ENCODE measurements at places on chromosomes 4 and X.

DNA sequence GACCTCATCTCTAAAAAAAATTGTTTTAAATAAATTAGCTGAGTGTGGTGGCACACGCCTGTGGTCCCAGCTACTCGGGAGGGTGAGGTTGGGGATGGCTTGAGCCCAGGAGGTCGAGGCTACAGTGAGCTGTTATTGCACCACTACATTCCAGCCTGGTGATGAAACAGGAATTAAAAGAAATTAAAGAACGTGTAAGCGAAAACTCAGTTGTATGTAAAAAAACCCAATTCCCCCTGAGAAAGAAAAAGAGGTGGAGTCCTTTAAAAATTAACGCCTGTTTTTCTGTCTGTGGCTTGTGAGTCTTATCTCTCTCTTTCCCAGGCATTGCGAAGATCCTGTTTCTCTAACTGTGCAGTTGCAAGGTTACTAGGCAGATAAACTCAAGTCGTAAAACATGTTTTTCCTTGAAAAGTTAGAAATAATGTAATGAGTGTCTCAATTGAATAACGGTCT is 22.1 kb downstream of the EPGN start:
- no peak for DNase-seq

DNA sequence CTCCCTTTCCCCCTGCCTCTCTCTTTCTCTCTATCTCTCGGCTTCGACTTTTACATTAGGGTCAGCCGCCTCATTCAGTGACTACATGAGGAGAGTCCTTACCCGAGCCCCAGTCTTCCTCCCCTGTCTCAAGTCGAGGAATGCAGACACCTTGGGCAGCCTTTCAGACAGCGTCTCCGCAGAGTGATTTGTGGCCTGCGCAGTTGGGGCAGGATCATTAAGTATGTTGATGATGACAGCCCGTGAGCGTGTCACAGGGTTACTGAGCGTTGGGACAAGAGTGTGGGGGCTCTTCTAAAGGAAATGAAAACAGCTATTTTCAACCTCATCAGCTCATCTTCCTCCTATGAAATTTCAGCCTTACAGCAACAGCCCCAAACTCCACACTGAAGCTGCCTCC is 312.1 kb upstream of the GATB start:
- no peak for DNase-seq

- no peak for DNase-seq
Measured at GRCh38 chrX:32137525-32137924, 1065.7 kb upstream of the FTHL17 start.

DNA sequence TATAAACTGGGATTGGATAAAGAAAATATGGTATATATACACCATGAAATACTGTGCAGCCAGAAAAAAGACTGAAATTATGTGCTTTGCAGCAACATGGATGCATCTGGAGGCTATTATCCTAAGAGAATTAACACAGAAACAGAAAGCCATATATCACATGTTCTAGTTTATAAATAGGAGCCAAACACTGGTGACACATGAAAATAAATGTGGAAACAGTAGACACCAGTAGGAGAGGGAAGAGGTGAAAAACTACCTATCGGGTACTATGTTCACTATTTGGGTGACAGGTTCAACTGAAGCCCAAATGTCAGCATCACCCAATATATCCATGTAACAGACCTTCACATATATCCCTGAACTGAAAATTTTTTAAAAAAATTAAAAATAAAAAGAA is 725.1 kb downstream of the C4orf33 start:
- DNase-seq = no peak

GRCh38 chr4:139243448-139244365 is 36.3 kb downstream of the MGARP start:
- no peak for DNase-seq

DNA sequence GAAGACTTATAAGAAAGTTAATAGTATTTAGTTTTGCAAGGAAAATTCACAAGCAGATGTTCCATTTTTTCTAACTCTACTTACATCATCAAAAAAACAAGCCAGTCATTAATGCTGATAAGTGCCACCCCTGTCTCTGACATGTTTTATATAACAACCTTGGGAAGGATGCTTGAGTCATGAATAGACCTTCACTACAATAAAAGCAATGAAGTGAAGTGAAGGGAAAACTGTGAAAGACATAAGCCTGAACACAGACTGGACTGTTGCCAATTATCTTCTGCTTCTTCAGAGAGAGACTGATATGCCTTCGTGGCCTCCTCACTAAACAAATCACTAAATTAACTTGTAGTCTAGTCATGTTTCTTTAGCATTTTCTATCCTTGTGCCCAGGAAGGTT is 353.2 kb downstream of the PDHA2 start:
- no peak for DNase-seq

DNA sequence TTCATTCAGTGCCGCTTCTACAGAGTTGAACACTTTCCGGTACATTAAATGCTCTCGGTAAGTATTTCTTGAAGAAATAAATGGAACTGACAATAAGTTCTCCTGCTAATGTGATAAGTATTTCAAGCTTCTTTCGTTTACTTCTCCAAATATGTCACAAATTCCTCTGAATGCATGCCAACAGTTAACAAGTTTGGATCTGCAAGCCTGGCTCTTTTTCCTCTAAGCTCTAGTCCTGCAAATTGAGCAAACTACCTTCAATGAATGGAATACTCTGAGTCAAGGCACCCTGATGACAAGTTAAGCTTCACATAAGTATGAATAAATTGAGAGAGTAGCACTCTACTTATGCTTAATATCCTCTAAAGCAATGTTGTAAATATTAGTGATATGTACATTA is 403.6 kb downstream of the PDGFC start:
- no peak for DNase-seq

DNA sequence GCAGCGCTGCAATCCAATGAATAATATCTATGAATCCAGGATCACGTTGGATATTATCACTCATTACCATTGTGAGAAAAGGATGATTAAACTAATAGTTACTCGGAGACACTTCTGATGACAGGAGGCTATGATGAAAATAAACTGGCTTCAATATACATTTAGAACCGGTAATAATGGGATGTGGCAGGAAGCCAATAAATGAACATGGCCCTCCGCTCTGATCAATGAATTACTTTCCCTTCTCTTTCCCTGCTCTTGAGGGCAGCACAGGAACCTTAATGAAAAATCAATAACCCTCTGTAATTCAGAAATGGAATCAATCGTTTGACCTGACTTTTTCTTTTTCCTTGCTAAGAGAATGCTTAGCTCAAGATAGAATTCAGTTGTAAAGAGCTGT is 103.9 kb upstream of the PAQR3 start:
- no peak for DNase-seq

- DNase-seq = no peak
Measured at GRCh38 chr4:93184053-93184452, 644.5 kb upstream of the ATOH1 start.

GRCh38 chrX:136728393-136728792 is 52.3 kb downstream of the ARHGEF6 start:
- no peak for DNase-seq

- DNase-seq = no peak
Measured at GRCh38 chr4:69785211-69785831, 24.9 kb upstream of the SULT1B1 start.

DNA sequence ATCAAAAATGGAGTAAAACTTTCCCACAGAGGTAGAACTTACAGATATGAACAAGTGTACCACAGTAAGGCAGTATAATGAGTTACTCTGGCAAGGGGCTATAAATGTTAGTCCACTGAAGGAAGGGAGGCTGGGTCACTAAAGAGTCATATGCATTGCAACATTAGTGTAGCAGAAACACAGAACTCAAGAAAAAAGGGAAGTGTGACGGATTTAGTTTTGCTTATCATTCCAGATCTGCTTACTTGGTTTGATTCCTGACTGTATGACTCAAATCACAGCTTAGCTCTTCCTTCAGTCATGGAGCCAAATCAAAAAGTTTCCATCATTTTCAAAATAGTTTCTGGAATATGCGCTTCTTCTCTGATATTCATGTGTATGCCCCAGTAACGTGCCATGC is 148.7 kb downstream of the FSTL5 start:
- no peak for DNase-seq

DNA sequence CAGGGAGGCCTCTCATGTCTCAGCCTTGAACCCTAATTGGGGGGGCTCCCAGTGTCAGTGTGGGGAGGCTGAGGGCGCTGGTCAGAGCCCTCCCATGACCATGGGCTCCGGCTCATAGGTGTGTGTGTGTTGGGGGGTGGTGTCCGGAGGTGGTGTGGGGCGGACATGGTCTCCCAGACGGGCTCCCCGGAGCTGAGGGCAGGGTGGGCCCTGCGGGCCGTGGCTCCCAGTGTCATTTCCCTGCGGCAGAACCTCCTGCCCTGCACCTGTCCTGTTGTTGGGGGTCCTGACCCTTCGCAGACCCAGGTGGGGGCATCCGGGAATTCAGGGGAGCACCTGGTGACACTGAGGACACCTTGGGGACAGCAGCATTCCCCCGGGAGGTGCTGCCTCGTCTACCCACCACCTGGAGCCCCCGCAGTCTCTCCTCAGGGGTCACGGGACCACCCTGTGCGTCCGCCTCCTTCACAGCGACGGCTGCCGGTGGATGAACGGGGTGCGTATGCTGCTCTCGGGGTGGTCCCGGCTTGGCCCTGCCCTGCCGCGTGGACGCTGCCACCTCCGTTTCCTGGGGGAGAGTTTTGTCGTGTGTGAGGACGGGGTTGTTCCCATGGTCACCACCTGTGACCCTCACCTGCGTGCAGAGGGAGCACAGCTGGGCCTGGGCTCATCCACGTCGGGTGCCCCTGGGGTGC is 14.5 kb upstream of the GTPBP6 start:
- no peak for DNase-seq

- no peak for DNase-seq
Measured at GRCh38 chrX:100379388-100379986, 30.6 kb downstream of the PCDH19 start.

- DNase-seq = no peak
Measured at GRCh38 chr4:123206016-123206415, 190.6 kb upstream of the SPRY1 start.

DNA sequence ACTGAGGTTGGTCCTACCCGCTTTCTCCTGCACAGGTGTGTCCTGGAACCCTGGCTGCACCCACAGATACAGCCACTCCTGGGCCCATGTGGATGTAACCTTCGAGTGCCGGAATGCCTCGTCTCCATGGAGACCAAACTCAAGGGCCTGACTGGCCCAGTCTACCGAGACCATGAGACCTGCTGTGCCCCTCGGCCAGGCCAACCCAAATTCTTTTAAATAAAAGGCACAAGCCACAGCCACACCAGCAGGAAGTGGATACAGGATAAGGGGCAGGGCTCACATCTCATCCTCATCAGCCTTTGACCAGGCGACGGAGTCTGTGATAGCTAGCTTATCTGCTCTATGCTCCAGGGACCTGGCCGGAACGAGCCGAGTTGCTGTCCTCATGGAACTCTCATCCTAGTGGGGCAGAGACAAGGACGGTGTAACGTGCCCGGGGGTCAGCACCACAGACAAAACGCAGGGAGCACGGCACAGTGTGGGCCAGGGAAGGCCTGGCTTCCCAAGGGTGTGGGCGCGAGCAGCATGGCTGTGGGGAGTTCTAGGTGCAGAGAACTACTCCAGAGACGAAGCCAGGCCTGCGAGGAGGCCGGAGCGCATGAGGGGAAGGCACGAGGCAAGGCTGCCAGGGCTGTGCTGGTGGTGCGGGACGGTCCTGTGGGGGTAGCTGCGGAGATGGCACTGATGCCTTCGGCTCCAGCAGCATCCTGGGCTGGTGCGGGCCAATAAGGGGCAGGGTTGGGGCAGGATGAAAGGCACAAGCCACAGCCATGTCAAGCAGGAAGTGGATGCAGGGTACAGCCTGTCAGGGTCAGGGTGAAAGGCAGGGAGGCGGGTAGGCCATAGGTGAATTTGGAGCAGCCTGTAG is 22.7 kb downstream of the NOP14 start:
- DNase-seq = no peak

- DNase-seq = no peak
Measured at GRCh38 chr4:66223068-66223703, 552.9 kb upstream of the EPHA5 start.

DNA sequence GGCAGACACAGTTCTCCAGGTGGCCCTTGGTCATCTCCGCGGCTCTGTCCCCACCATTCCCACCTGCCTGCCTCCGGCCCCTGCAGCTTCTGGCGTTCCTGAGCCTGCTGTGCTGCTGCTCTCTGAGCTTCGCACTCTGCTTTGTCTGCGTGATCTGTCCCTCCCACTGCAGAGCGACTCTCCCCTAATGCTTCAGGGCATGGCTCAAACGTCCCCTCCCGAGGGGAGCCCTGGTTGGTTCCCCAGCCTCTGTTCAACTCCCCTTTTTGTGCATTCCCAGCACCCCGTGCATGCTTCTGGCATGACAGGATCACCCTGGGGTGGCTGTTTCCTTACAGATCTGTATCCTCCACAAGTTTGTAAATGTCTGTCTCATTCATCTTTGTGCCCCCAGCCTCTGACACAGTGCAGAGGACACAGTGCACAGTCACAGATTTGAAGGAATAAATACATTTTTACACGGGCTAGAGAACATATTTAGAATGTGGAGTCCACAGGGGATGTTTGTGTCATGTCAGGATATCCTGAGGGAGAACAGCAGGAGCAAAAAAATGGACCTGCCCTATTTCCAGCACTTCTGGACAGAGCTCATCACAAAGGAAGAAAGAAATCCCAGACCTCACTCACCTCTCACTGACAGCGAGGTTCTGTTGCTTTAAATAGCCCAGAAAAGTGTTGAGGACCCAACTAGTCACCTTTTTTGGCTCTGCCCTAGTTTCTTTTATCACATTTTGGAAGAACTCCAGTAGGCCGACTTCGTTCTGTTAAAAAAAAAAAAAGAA is 72.6 kb downstream of the GATB start:
- no peak for DNase-seq

- DNase-seq = no peak
Measured at GRCh38 chr4:80788798-80789197, 241.7 kb upstream of the BMP3 start.

DNA sequence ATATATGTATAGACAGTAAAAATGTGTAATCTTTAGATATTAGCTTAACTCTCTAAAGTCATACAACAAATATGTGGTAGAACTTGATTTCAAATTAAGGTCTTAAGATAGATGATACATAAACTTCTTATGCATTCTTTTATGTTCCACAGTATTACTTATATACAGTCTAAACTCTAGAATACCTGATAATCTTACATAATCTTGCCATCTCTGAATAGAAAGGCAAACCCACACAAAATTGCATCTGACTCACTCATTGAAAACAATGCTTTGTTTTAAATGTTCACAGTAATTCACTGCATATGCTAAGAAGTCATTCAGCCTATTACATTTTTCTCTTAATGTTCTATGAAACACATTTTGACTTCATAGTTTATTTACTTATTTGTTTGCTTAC is 10.1 kb downstream of the SULT1B1 start:
- no peak for DNase-seq

GRCh38 chrX:153736871-153737441 is 12.3 kb downstream of the ABCD1 start:
- DNase-seq = no peak

GRCh38 chr4:24266951-24267722 is 317.2 kb downstream of the DHX15 start:
- DNase-seq = no peak
